ENCODE measurements at places on chromosomes 5 and 9.
A peak's percentile ranks its signal among the peaks of the same experiment; 100 is the strongest.

DNA sequence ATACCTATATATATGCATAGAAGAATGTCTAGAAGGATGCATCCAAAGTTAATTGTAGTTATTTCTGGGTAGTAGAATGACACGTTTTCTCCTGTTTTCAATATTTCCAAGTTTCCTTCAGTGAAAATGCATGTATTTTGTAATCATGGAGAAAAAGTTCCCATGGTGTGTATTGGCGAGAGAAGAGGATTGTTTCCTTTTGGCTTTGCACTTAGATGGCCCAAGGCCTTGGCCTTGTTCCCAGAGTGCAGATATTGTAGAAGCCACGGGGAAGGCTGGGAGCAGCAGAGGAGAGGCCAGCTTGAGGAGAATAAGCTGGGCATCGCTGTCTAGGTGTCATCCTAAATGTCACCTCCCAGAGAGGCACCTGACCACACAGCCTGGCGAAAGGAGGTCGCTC lies 44.0 kb downstream of the IRF1 start:
- DNase-seq, result no peak

GRCh38 chr5:107512029-107512428 lies 158.7 kb downstream of the EFNA5 start:
- no peak for DNase-seq

DNA sequence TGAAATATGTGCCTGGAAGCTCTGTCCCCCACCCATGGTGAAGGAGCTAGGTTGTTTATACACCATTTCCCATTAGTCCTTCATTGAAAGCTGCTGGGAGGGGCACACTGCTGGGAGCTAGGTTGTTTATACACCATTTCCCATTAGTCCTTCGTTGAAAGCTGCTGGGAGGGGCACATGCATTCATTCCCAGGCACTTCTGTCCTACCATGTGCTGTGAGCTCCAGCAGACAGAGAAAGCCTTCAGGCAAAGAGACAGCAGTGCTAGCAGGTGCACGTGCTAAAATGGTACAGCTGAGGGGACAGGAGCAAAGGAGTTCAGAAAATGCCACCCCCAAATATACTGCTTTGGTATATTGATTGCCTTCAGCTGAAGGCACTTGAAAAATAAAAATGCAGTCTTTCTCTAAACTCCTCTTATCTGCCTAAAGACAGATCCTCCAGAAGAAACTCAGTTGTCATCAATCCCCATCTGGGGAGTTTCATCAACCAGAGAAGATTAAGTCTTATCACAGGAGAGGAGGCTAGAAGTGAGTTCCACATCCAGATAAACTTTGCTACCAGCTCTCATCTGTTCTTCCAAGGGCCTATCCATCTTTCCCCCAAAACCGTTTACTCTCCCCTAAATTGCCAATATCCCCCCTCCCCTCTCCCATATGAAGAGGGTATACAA lies 27.7 kb upstream of the DAPK1 start:
- no peak for DNase-seq

DNA sequence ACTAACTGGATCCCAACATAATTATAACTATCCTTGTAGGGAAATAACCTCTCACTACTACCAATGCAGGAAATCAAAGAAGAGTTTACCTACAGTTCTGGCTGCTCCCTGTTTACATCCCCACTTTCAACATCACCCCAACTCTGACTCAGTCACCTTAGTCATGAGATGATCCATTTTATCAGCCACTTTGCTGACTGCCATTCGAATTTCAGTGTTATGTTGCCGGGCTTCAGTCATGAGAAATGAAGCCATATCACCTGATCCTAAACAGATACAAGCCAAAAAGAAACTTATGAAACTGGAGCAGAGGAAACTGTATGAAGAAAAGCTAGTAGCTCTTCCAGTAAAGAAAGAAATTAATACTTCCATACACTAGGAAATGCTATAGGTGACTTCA lies 33.7 kb downstream of the SLC31A2 start:
- DNase-seq, result no peak

- no peak for DNase-seq
These were observed 18.3 kb upstream of the HSDL2 start for GRCh38 chr9:112361601-112362000.

DNA sequence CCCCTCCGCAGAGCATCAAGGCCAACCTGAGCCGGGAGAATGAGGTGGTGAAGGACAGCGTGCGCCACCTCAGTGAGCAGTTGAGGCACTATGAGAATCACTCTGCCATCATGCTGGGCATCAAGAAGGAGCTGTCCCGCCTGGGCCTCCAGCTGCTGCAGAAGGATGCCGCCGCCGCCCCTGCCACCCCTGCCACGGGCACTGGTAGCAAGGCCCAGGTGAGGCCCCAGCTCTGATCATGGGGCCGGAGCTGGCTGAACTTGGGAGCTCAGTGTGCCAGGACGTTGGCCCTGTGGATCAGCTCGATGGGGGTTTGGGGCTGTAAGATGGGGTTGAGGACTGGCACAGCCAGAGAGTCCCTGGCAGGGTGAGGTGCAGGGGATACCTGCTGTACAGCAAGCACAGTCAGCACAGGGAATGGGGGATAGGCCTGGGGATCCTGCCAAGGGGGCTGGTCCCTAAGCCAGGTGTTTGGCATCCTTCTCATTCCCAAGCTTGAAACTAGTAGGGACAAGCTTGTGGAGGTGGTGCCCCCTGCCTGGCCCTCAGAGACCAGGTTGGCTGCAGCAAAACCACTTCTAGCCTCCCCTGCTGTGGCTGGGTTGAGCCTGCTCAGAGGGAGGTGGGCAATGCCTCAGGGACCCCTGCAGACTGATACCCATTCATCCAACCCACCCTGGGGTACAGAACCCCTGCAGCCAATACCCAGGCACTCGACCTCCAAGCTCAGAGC lies 22.5 kb downstream of the OLFML2A start:
- no peak for DNase-seq

- DNase-seq, result no peak
These were observed 4.7 kb downstream of the TBCA start for GRCh38 chr5:77771452-77771851.

DNA sequence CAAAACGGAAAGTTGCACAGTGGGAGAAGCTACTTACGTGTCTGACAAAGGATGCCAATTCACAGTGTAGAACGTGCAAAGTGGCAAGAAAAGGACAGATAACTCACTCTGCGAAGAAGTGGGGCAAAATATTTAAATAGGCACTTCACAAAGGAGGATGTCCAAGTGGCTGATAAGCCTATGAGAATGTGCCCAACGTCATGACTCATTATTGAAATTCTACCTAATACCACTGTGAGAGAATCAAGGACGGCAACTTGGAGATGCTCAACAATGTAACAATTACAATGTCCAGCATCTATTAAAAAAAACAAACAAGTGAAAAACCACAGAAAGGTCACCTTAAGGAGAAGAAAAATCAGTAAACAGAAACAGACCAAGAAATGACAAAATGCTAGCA lies 59.0 kb downstream of the NACC2 start:
- no peak for DNase-seq

- no peak for DNase-seq
These were observed 274.8 kb upstream of the PANK3 start for GRCh38 chr5:168853972-168854371.

- DNase-seq, result peak; percentile 62
These were observed 1.4 kb upstream of the CIZ1 start for GRCh38 chr9:128192601-128193371.

GRCh38 chr5:151051931-151052608 lies 28.8 kb downstream of the TNIP1 start:
- DNase-seq, result no peak

DNA sequence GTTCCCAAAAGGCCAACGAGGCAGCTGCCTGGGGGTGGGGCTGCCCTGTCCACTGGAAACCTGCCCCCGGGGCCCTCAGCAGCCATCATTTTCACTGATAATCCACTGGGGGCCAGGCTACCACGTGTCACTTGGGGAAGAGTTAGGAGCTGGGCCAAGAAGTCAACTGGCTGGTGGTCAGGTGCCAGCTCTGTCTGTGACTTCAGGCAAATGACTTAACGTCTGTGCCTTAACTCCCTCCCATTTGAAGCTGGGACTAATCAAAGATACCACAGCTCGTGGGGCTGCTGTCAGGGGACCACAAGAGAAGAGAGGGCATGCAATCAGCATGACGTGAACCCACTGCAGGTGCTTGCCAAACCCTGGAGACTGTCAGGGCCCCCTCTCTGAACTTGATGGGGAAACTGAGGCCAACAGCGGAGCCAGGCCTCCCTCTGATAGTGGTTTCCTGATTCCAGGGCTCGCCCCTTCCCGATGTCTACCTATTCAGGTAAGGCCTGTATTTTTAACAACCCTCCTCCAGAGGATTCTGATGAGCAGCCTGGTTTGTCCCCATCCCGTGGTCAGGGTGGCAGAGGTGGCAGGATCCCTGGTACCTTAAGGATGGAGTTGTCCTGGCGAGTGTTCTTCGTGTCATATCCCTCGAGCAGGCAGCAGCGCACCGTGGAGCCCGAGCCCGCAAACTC lies 12.3 kb upstream of the DPM2 start:
- DNase-seq, result no peak

DNA sequence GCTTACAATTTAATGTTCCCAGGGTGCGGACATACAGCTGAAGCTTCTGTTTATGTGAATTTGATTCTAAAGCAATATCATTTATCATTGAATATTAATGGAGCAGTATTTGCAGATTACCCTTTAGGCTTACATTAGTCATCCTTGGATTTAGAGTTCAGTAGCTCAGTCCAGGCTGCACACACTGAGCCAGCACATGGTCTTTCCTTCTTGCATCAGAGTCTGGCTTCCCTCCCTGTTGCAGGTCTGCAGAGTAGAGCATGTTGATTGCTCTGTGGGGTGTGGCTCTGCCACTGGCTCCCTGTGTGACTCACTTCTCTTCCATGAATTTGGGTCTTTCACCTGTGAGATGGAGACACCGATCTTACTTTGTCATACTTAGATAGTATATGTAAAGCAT lies 36.8 kb downstream of the NSG2 start:
- no peak for DNase-seq

- DNase-seq, result no peak
These were observed 29.0 kb upstream of the HMCN2 start for GRCh38 chr9:130236436-130236985.

GRCh38 chr9:85716031-85716877 lies 25.5 kb downstream of the AGTPBP1 start:
- no peak for DNase-seq

DNA sequence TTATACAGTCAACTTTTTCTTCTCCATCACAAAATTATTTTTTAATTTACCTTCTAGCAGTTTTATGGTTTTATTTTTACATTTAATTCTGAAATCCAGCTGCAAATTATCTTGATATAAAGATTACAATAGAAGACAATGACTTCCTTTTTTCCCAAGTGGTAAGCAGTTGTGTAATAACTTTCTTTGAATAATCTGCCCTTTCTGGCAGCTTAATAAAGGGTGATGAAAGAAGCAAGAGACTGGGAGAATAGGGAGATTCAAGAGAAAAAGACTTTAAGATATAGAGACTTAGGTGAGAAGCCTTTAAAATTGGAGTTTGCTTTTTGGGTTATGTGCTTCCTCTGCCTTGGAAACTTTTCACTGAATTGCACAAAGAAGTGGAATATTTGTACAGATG lies 100.4 kb upstream of the FREM1 start:
- DNase-seq, result no peak

DNA sequence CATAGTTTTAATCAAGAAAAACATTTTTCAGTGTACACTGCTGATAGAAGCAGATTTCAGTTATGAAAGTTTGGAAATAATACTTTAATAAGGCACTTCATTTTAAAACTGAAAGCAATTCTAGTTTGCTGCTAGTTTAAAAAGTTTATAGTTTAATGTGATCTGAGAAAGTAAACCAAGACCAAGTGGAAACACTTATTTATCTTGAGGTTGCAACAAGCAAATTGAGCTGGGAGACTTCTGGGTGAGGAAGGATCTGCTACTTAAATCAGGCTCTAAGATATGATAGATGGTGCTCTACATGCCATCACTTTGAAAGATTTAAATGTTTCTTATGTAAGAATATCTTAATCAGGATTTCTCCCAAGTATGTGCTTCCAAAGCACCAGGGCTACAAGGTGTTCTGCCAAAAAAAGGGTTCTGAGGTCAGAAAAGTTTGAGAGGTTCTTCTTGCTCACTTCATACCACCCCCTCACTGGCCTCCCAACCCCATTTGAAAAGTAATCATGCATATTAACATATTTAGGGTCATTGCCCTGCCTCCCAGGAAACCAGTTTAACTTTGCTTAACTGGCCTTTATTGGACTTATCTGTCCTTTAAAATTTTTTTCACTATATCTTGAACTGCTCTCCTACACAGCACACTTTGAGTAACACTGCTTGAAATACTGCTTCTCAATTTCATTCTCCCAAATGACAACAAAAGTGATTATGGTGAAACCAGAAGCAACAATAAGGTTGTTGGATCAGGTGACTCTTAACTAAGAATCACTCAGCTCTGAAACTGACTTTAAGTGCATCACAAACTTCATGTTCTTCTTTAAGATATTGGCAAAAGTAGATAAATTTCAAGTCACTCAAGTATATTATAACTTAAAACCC lies 15.5 kb downstream of the SLC44A1 start:
- no peak for DNase-seq

DNA sequence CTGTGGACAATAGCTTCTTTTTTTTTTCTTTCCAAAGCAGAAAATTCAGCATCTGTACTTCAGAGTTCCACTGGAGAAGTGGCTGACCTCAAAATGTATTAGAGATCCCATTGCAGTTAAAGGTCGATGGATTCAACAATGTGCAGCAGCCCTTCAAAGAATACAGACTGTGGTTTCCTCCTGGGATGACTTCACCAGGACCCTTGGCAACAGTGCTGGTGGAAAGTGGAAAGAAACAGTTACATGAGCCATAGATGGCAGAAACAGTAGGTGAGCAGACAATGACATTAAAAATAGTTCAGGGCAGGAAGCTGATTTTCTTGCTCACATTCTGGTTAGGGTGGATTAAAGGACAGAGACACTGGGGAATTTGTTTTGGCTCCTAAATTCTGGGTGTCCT lies 62.4 kb downstream of the SLC28A3 start:
- no peak for DNase-seq

DNA sequence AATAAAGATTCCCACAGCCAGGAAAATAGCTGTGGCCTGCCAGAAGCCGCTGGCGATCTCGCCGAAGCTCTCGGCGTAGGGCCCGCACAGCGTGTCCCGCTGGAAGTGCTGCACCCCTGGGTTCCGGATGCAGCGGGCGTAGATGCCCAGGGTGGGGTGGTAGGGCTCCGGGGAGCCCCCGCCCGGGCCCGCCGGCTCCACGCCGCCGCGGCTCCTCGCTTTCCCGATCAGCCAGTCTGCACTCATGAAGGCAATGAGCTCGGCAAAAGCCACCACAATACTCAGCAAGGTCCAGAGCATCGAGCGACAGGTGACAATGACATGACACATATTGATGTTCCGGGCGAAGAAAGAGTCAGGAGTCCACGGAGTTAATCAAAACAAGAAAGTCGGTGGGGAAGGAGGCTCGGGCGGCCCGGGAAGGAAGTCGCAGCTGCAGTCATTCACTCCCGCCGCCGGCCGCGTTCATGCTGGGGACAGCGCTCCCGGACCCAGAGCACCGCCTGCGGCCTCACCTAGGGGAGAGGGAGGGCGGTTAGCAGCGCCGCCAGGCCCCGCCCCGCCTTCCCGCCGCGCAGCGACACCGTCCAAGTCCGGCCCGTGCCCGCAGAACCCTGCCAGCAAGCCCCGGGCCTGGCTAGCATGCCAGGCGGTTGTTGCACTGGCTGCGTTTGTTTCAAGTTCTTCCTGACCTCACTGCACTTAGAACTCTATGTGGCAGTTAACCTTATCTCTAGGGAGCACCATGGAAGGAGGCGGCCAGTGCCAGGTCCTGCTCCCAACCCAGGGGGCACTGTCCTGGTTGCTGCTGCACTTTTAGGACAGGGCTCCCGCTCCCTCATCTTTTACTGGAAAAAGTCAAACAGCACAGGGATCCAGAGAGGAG lies 138.4 kb downstream of the LHFPL2 start:
- peak; percentile 46 for DNase-seq

All from activated CD8-positive, alpha-beta memory T cell treated with anti-CD3 and anti-CD28 coated beads, Interleukin-2, amount 10 ng/mL, durations not matched to agents 7 days and 5 days (primary cell).